ENCODE measurements at places on chromosomes 4 and X.

GRCh38 chr4:39274503-39274902 is 91.7 kb downstream of the RFC1 start:
- DNase-seq, result no peak

DNA sequence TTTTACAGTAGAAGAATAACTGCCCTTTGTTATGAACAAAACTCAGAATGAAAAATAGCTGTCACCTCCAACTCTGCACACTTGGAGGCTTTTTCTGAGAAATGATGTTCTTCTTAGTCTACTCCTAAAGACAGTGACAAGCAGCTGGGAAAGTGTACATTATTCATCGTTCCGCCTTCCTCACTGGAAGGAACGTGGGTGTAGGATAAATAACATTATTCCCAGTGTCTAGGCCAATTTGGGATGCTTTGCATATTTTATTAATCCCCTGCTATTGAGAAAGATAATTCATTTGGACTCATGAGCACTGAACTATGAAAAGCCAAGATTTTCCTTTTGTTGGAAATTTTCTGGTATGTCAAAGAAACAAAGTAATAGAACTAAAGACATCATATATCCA is 87.8 kb downstream of the VCX2 start:
- no peak for DNase-seq

DNA sequence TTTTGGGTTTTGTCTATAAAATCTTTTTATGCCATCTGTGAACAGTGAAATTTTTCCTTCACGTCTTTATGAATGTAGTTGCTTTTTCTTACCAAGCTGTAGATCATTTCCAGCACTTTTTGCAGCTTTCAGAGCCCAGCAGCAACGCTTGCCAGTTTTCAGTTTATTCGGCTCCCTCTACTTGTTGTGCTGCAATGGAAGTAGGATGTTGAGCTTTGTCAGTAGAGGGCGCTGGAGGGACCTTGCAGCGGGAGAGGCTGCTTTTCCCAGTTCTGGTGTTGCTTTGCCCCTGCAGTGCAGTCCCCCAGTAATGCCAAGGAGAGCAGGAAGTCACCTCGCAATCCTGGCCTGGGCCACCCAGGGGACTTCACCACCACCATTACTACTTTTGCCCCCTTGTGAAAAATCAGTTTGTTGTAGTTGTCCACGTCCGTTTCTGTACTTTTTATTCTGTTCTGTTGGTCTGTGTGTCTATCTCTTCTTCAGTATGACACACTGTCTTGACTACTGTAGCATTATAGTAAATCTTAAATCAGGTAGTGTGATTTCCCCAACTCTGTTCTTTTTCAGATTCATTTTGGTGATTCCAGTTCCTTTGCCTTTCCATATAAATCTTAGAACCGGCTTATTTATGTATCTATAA is 21.8 kb downstream of the CMC4 start:
- peak; percentile 46 for DNase-seq

- DNase-seq, result no peak
Observed at GRCh38 chrX:47217121-47217851, 1.2 kb upstream of the CDK16 start.

DNA sequence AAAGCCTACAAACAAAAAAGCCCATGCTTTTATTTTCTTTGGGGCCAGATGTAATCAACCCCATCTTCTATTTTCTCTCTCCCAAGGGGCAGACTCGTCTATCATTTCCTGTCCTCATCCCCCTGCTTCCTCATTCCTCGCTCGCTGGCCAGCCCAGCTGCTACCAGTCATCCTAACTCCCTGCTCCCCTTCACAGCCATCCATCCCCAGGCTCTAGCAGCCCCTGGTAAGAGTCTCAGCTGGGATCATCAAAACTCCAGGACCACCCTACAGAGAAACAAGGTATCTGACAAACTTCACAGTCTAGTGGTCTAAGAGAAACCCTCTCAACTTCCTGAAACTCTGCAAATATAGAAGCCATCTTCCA is 23.6 kb downstream of the SH3KBP1 start:
- no peak for DNase-seq

DNA sequence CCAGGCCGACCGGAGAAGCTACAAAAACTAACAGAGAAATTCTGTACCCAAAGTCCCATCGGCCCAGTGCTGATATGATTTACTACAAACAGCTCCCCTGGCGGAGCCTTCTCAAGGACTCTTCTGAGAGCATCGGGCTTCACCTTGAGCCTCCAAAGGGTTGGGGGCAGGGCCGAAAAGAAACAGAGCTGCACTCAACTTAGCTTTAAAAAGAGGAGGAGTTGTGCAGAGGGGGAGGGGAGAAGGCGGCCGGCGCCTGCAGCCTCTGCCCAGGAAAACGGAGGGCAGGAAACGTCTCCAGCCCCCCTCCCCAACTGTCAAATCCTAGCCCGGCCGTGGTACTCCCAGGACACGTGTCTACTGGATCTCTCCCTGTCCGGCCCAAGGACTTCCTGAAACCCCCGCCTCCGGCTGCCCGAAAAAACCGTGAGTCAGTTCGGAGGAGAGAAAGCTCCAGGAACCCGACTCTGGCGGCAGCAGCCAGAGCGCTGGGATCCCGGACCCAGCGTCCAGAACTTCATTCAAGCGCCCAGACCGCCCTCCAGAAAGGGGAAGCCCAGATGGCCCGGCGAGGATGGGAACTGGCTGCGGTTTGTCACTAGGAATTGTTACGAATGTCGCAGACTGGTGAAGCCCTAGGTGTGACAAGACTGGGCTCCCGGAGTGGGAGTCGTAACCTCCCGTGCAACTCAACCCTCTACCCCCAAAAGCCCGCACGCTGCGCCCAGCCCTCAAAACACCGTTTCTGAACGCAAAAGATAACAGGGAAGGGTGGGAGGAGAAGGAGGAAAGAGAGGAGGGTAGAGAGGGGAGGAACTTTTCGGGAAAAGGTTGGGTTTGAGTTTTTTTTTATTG is 973 bp downstream of the ADAMTS3 start:
- DNase-seq, result peak; percentile 36

DNA sequence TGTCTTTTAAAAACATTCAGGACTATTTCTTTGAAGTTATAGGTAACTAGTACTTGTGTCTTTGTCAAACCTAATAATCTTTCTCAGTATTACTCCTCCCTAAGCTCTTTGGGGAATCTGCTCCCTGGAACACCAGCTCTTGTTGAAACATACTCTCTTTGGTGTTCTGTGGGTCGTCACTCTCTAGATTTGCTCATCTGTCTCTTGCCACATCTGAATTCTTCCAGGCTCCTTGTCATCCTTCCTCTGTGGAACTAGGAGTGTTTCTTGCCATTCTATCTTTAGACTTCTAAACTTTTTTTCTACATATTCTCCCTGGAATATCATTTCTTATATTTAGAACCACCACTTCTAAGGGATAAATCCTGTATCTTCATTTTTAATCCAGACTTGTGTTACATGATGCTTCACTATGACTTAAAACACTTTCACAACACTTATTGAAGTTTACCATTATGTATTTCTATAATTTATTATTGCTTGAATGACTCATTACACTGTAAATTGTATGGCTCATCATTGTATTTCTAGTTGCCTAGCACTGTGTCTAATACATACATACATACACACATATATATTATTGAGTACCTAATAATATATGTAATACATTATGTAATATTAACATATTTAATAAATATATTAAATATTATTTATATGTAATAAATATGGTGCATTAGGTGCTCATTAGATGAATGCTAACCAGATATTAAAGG is 186.1 kb downstream of the TMA16 start:
- no peak for DNase-seq

GRCh38 chr4:8882239-8882638 is 10.6 kb upstream of the HMX1 start:
- DNase-seq, result no peak

DNA sequence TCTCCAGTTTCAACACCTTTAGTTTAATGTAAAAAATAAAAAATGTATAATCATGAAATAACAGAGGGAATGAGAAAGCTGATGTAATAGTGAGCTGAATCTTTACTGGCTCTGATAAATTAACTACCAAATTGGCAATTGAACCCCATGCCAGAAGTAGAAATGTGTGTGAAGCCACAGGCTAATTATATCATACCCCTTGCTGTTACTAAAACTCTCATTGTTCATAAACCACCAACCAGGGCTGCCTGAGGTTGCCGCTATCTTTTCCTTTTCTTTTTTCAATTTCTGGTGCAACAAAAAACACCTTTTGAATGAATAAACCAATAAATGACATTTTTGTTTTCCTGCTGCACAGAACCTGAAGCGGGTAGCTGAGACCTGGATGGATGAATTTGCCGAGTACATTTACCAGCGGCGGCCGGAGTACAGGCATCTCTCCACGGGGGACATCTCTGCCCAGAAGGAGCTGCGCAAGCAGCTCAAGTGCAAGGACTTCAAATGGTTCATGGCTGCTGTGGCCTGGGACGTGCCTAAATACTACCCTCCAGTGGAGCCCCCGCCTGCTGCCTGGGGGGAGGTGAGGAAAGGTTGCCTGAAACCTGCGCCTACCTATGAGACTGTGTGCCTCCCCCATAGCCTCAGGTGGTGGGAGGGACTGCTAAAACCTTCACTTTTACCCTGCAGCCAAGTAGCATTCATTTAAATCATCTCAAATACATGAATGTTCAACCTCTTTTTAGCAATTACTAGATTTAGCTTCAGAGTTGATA is 216.7 kb upstream of the GALNT7 start:
- DNase-seq, result no peak

- no peak for DNase-seq
Observed at GRCh38 chr4:113109106-113109718, 59.8 kb downstream of the ANK2 start.

DNA sequence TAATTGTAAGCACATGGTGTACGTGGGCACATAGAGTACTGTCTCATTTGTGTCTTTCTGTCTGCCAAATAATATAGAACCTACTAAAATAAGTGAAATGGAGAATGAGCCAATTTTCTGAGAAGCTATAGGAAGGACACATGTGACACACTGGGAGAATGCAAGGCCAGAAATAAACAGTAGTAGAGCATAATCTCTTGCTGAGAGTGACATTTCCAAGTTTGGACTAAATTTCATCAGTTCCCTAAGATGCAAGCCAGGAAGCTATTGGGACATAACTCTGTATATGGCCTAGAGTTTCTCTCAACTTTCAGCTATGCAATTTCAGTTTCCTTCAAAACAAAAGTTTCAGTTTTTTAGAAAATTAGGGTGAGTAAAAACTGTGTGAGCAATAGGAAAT is 638.7 kb downstream of the PCDH18 start:
- no peak for DNase-seq

DNA sequence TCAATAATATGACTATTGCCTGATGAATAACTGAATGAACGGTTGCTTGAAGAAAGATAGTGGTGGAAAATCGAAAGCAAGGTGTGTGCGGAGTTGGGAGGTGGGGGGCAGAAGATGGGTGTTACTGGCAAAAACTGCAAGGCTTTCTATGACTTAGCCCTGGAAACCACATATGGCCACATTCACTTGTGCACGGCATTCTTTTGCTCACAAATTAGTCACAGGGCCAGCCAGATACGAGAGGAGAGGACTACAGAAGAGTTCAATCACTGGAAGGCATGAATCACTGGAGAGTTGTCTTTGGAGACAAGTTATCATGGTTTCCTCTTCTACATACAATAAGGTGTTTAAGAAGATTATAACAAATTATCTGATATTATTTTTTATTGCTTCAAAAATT is 626.5 kb upstream of the CPEB2 start:
- DNase-seq, result no peak

DNA sequence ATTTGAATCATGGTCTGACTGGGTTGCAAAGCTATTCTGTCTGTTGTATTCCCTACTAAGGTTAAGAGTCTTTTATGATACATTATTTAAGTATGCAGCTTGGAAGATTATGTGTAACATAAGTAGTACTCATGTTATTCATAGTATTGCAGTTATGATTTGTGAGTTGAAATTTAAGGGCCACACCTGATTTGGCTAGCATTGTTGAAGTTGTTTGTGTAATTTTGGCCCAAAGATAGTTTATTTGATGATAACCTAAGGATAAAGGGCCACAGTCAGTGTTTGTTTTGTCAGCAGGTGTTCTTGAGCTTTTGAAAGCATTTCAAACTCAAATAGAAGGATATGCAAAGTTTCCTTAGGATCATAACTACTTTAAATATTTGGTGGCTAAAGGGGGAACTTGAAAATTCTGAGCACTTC is 38.9 kb downstream of the NUDT9 start:
- DNase-seq, result no peak

DNA sequence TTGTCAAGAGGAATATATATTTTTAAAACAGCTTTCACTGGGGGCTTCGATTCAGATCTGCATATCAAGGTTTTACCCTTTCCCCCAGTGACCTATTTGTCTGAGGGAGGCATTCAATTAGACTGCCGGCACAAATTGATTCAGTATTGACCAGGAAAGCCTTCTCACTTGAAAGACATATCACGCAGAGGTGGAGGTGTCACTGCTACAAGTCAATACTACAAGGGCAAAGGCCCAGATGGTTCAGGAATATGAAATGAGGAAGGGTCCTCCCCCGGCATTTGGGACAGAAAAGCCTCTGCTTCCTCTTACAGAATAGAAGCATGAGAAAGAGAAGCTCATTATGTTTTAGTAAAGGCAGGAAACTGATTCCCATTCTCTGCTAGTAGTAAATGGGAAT is 383.6 kb downstream of the HNRNPD start:
- no peak for DNase-seq

DNA sequence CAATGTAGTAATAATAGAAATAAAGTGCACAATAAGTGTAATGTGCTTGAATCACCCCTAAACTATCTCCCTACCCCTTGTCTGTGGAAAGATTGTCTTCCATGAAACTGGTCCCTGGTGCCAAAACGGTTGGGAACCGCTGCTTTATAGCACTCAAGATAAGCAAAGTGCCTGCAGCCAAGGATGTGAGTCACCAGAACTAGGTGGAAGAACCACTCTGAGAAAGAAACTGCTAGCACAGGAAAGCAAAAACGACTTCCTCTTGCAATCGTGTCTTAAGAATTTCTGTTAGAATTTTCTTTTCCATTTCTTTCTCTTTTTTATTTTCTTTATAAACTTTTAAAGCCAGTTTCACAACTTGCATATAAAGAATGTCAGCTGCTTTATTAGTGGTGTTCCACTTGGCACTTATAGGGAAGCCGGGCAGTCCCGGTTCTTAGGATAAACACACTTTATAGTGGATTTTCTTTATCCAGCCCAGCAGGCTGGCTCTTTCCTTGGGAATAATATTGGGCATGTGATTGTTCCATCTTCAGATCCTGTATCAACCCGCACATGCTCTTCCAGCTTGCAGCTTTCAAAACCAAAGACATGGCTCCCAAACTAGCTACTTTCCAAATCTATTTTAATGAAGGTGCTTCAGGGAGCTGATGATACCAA is 32.3 kb upstream of the CXCL8 start:
- no peak for DNase-seq

DNA sequence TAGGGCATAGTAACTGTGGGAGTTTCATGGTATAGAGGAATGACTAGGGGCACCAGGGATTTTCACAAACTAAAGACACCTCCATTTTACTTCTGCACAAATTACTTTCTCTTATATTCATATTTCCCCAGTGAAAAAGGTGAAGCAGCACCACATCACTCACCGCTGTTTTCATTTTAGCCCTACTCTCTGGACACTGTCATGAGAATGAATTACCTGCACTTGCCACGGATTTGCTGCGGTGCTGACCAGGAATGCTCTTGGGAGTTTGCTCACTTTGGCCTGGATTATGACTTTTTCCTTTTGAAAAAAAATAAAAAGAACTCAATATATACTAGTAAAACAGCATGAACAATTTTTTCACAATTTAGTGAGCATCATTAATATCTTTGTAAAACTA is 351.3 kb downstream of the NKX6-1 start:
- DNase-seq, result no peak

- peak; percentile 41 for DNase-seq
Observed at GRCh38 chr4:7539659-7540058, 104.9 kb upstream of the PSAPL1 start.
